ENCODE measurements at places on chromosomes 5 and 9.
A peak's percentile ranks its signal among the peaks of the same experiment; 100 is the strongest.

DNA sequence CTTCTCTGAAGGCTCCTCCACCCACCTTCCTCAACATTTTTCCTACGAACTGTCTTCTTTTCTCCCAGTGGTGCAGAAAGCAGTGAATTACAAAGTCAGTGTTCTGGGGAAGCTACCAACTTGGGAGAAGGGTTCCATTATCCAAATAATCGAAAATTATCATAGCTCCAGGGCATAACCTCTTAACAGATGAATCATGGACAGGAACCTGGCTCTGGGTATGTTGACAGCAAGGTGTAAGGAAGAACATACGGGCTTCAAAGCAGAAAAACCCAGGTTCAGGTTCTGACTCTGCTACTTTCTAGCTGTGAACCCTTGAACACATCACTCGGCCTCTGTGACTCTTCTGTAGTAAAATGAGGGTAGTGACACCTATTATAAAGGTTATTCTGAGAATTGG lies 351.3 kb downstream of the ENC1 start:
- DNase-seq, result no peak

GRCh38 chr5:56206126-56206910 lies 26.8 kb downstream of the ANKRD55 start:
- peak; percentile 74 for DNase-seq

GRCh38 chr5:43401827-43402226 lies 10.4 kb downstream of the CCL28 start:
- no peak for DNase-seq

DNA sequence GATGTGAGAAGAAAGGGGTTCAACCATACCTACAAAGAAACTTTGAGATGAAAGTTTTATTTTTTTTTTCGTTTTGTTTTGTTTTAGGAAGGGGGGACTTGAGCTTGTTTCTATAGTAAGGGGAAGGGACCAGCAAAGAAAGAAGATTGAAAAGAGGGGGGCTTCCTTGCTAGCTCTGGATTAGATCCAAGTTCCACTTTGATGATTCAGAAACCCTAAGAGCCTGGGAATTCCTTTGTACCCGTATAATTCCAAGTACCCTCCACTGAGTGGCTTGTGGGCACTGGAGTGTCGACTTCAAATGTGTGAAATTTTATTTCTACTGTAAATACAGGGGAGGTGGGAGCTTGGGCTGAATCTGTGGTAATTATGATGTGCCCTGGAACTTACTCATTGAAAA lies 10.9 kb downstream of the MAMDC2 start:
- no peak for DNase-seq

GRCh38 chr9:95379630-95380029 lies 62.1 kb upstream of the FANCC start:
- DNase-seq, result no peak

GRCh38 chr5:141618030-141618803 lies 583 bp downstream of the DIAPH1 start:
- DNase-seq, result no peak

DNA sequence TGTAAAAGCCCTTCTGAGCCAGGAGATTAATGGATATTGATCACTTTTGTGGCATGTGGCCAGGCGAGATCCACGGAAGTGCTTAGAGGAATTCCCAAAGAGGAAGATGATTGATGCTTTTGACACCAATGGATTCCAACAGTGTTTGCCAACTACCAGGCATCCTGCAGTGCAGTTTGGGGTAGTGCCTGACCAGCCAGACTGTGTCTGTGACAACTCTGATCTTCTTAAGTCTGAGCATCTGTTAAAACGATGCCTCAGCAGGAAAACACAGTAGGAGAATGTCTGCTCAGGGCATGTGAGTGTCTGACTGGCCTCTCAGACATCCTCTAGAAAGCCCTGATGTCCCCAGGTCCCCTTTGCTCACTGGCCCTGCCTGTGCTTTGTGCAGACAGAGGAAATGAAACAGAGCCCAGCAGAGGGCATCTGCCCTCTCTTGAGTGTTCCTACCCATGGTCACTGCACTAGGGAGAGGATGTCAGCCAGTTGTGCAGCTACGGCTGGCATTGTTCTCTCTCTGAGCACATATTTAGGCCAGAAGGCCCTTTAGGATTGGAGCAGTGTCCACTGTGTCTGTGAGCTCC lies 57.0 kb downstream of the TRPC7 start:
- no peak for DNase-seq

DNA sequence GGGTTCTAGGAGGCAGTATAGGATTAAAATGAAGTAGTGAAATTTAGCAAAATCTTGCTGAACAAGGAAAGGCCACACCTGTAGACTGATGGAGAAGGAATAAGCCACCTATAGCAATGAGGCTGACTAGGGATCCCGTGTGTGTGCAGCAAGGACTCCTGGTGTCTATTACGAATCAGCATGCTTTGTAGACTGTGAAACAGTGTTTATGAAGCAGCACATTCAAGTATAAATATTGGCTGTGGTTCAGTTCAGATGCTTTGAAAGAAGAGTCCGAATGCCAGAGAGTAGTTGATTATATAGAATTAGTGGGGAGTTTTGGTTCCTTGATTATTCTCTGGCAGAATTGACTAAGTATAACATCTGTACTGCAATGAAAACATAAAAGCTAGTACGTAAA lies 41.8 kb downstream of the CAST start:
- no peak for DNase-seq

DNA sequence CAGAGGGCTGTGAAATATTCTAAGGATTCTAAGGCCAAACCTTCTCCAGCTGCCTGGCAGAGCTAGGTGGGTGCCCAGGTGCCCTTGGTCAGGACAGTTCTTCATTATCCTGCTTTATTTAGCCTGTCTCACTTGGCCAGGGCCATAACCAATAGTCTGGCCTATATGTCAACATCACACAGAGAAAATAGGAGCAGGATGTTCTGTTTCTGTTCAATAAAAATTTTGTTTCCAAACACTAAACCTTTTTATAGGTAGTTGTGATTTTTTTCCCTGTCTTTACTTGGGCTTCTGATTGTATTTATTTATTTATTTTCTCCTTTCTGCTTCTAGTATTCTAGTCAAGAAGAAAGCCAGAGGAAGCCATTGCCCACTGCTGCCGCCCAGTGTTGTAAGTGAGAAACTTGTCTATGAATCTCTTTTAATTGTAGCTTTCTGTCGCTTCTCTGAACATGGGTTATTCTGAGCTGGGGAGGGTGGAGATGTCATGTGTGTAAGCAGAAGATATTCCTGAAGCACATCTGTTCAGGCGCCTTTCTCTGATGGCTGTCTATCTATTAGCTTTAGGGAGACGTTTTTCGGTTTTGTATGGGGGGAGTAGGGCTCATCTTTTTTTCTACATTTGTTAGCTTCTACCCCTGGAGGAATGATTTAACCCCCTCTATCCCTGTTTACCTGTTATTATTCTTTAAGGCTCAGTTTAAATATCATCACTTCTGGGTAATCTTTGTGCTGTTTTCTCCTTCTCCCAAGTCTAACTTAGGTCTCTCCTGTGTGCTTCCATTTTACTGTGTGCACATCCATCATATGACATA lies 97.1 kb downstream of the UNC13B start:
- DNase-seq, result peak; percentile 81

DNA sequence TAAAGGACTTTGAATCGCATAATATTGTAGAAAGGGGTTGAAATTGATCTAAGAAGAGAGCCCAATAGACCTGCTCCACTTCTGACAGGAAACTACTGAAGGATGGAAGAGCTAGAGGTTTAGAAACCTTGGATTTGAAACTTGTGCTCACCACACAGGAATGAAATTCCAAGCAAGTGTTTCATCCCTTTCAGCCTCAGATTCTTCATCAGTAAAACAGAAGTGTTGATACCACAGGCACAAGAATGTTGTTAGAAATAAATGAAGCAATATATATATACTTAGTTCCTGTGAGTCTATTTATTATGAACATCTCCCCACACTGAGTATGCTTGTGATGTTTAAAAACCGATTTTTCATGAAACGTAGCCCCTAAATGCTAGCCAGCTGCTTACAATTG lies 43.8 kb downstream of the PRRC1 start:
- DNase-seq, result peak; percentile 24

GRCh38 chr5:177232761-177233160 lies 70.8 kb downstream of the RAB24 start:
- peak; percentile 35 for DNase-seq

GRCh38 chr5:36943584-36943983 lies 67.0 kb downstream of the NIPBL start:
- no peak for DNase-seq

- DNase-seq, result no peak
Measured at GRCh38 chr9:6564868-6565267, 80.7 kb downstream of the GLDC start.

DNA sequence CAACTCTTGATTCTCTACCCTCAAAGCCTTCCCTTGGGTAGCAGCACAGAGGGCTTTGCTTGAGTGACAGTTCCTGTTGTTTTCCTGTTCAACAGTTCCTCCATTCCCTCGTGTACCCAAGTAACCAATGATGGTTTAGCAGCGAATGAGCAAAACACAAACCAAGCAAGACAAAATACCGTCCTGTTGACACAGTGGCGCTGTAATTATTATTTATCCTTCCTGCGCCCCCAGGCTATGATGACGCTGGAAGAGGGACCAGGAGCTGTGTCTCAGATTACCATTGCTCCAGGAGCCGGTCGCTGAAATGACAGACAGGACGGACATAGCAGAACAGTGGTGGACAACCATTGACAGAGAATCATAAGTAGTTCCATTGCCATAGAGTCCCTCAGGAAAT lies 154.8 kb downstream of the GADD45G start:
- DNase-seq, result no peak

GRCh38 chr9:36632892-36633291 lies 60.2 kb downstream of the MELK start:
- peak; percentile 3 for DNase-seq

DNA sequence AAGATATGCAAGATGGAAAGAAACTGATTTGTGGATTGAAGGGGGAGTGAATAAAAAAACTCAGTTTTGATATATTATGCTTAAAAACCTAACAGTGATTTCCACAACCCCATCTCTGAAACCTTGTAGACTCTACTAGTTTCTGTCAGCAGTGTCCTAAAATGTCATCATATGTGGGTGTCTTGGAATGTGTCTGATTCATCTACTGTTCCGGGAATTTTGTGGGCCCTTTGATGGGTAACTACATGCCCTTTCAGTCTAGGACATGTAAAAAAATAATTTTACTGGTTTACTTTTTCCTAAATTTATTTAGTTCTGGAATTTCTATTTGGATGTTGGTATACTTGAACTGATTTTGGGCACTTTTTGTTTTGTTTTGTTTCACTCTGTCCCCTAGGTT lies 118.9 kb upstream of the NMUR2 start:
- DNase-seq, result no peak

GRCh38 chr9:97786341-97786740 lies 66.7 kb upstream of the FOXE1 start:
- peak; percentile 18 for DNase-seq

- peak; percentile 64 for DNase-seq
Measured at GRCh38 chr9:91714020-91714806, 235.8 kb downstream of the ROR2 start.

DNA sequence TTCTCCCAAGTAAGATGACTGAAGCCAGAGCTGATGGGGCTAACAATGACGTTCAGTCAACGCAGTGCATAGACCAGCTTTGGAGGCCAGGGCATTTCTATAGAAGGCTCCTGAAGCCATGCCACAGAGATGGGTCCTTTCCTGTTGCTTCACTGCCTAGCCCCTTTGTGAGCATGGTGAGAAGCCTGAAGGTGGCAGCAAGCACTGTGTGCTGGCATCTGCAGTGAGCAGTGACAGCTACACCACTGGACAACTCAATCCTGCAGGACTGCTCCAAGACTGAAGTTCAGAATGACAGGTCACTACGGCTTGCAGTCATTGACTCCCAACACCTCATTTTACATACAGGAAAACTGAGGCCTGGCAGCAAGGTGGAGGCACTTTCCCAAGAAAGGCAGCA lies 229.0 kb downstream of the TSSK1B start:
- DNase-seq, result no peak

DNA sequence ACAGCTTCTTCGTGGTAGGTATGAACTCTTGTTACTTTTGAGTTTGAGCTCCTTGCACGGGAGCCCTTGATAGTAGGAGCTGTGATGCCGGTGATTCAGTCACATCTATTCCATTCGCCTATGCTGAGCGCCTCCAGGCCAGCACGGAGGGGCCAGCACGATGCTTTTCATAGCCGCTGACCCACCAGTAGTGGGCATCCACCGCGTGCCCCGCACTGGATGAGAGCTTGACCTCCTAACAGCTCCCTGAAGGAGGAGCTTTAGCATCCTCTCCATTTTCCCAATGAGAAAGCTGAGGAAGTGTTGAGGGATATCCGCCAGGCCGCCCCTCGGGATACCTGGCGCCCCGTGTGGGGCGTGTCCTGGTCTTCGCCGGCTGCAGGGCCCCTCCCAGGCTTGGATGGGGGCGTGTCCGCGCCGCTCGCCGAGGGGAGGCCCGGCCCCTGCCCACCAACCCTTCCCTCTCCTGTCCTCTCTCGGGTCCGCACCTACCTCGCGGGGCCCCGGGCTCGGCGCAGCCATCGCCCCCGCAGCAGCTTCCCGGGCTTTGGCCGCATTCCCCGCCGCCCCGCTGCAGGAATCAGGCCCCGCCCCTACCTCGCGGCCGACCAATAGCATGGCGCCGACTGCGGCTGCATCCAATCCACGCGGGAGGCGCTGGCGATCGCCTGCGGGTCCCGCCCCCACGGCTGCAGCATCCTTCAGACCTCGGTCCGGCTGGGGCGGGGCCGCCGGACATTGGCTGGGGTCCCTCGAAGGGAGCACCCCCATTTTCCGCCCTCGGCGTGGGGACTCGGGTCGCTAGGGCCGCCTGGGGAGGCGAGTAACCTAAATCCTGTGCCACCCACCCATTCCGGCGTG lies at the start of gene PIP5KL1:
PIP5KL1 (minus strand) TSS at position 547 of the 861 bp plus-strand sequence; CDS start at position 522, 25 bp downstream.
- DNase-seq, result peak; percentile 81

- DNase-seq, result peak; percentile 66
Measured at GRCh38 chr5:149381986-149382338, 2.9 kb upstream of the IL17B start.

- DNase-seq, result no peak
Measured at GRCh38 chr9:70065572-70065971, 21.9 kb downstream of the MAMDC2 start.

- no peak for DNase-seq
Measured at GRCh38 chr9:124255222-124255621, 2.5 kb upstream of the NEK6 start.

GRCh38 chr5:167057665-167058064 lies 1233.8 kb upstream of the WWC1 start:
- DNase-seq, result no peak

DNA sequence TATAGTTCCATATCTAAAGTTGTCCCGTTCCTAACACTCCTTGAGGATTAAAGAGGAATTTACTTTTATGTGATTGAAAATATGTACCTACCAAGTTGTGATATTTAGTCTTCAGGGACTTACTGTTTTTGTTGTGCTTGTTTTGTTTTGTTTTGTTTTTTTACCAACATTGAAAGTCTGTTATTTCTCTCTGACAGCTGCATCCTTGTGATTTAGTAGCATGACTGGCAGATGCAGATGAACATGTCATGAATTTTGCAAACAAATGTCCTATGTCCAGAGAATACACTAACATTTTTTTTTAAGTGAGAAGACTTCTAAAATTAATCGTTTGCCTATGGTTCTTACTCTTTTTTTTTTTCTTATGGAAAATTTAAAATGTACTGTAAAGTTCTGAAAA lies 85.4 kb downstream of the MAN2A1 start:
- DNase-seq, result no peak

Measured in brain microvascular endothelial cell (primary cell).